Stimulated activated CD8-positive, alpha-beta memory T cell treated with anti-CD3 and anti-CD28 coated beads, Interleukin-4, amount 100 ng/mL, for 1 hour (primary cell): ENCODE measurements at places on chromosomes 4 and X.

DNA sequence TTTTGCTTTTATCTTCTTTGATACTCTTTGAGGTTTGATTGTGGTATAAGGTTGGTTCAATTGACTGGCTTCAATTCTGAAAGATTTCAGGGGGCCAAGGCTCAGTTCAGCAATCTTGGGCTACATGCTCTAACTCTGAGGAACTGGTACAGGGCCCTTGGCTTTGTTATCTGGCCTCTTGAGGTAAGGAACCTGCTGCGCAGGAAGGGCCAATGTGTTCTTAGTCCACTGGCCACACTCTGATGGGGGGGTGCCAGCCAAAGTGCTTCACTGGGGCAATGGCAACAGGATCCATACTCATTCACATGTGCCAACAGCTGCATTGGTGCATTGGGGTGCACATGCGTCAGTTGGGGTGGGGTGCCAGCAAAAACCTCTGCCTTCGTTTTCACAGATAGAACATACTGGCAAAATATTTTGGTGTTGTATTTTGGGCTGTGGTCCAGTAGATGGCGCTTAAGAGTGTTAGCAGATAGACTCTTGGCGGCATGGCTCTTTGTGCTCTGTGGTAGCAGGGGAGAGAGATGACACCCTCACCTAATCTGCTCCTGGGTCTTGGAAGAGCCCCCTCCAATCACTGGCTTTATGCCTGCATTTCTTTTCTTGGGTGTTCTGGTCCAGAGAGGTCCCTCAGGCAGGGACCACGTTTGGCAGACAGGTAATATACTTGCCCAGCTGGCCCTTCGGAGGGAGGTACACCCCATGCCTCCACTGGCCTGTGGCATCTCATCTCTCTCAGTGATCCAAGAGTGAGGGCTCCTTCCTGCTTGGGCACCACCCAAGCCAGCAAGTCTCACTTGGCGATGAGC, 42.9 kb downstream of the NDST3 start:
- DNase-seq, result no peak

- no peak for DNase-seq
Measured at GRCh38 chrX:94389044-94389443, 715.0 kb downstream of the FAM133A start.

DNA sequence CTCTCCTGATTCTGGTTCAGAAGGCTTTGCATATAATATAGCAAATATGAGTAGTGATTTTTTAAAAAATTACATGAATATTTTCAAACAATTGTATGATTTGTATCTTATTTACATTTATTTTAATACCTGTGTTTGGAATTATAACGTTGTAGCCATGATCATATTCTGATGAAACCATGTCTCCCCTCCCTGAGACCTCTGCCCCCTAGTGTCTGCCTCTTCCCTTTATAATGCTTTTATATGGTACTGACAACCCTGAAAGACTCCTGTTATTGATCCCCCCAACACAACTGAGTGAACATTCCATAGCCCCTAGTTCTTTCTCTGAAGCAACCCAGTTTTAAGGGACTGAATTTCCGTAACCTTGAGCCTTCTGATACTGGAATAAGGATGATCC, 187.4 kb downstream of the SOX3 start:
- no peak for DNase-seq

DNA sequence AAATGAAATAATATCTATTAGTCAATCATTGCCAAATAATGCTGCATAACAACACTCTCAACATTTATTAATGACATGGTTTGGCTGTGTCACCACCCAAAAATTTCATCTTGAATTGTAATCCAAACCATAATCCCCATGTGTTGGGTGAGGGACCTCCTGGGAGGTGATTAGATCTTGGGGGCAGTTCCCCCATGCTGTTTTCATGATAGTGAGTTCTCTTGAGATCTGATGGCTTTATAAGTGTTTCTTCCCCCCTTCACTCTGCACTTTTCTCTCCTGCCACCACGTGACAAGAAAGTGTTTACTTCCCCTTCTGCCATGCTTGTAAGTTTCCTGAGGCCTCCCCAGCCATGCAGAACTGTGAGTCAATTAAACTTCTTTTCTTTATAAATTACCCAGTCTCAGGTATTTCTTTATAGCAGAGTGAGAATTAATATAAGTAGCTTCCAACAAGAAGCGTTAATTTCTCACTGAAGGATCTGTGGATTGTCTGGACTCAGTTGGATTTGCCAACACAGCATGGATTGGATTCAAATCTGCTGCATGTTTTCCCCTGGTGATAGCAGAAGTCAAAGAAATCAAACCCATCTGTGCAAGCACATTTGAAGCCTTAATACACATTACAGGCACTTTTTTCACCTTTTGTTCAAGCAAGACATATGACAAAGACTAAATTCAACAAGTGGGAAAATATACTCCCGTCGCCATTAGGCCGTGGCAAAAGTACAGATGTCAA, 216.6 kb downstream of the PDGFC start:
- DNase-seq, result no peak

DNA sequence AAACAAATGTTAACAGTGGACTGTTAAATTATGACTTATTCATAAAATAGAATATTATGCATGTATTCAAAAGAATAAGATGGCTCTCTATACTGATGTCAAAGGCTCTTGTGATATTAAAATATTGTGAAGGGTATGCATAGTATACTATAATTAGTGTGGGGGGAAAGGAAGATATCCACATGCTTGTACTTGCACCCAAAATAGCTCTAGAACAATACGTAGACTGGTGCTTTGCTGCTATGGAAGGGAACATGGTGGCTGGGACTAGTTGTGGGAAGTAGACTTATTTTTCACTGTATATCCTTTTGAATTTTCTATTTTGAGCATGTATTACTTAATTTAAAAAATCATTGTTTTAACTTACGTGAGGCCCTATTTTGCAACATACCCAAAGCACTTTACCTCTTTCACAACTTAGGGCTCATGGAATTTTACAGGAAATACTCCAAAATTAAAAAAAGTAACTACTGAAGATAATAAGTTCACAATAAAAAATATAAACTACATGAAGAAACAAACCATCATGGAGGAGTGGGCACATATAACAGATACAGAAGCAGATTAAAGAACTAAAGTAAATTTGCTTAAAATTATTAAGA, 7.9 kb downstream of the PGRMC2 start:
- no peak for DNase-seq

DNA sequence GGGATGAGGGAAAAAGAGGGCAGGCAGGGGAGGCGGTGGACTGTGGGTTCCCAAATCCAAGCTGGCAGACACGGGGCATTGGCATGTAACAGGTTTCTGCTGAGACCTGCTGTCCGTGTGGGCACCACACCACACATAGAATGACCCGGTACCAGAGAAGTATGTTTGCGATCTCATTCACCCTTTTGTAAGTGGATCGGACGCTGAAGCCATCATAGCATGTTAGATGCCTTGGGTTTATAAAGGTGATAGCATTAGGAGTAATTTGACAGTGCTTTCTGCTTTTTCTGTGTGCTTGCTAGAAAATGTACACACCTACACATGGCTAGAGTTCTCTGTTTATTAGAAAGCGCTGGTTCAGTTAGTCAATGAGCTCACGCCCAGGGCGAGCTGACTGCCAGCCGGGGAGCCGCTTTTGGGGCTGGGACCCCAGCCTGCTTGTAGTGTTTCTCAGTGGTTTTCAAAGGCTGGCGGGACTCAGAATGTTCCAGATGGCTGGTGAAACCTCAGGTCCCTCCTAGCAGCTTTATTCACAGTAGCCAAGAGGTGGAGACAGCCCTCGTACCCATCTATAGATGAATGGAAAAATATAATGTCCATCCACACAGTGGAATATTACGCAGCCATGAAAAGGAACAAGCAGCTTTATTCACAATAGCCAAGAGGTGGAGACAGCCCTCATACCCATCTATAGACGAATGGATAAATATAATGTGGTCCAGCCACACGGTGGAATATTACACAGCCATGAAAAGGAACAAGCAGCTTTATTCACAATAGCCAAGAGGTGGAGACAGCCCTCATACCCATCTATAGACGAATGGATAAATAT, 579 bp downstream of the IL3RA start:
- no peak for DNase-seq

DNA sequence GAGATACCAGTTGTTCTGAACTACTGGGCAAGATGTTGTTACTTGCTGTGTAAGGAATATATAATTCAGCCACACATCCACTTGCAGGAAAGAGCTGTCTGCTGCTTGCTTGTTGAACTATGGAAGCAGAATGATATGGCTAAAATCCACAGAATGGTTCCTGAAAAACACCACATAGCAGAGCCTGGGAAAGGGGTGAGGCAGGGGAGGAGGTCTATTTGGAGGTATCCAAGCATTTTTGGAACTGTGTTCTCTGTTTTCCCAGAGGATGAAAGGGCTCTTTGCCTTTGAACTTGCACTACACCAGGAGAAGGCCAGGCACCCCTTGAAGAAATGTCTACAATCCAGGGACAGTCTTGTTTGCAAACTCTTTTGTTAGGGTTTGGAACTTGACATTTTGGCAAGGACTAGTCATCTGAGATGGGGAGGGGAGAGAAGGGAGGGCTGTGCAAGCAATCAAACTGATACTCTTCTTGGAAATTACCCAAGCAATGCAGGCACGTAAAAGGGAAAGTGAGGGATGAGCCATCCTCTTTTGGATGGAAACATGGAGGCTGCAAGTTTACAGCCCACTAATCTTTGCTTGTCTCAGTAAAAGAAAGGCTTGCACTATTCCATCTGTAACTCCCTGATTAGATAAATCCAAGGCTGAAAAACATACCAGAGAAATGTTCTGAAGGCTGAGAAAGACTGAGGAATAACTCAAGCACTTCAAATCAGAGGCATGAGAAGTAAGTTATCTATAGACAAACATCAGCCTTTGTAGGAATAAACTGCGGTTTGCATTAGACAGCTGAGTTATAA, 141.0 kb downstream of the TSPAN5 start:
- DNase-seq, result no peak

- no peak for DNase-seq
Measured at GRCh38 chr4:52010986-52011385, 9.2 kb downstream of the LRRC66 start.

GRCh38 chr4:165539801-165540200, 161.0 kb downstream of the CPE start:
- no peak for DNase-seq

- DNase-seq, result no peak
Measured at GRCh38 chr4:99447079-99447478, 11.9 kb upstream of the ADH7 start.

DNA sequence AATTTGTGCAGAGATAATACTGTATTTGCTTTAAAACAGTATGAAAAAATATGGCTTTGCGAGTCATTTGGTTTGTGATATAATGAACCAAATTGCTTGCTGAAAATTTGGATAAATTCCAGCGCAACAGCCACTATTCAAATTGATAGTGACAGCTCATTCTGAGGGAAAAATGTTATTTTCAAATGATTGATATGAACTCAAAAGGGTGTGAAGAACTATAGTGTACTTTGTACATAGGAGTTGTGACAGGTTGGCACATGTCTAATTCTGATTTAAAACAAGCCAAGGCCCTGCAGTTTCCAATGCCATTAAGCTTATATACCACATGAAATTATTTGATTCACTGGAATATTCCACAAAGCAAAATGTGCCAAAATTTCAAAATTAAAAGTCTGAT, 1628.9 kb upstream of the AGA start:
- DNase-seq, result no peak

DNA sequence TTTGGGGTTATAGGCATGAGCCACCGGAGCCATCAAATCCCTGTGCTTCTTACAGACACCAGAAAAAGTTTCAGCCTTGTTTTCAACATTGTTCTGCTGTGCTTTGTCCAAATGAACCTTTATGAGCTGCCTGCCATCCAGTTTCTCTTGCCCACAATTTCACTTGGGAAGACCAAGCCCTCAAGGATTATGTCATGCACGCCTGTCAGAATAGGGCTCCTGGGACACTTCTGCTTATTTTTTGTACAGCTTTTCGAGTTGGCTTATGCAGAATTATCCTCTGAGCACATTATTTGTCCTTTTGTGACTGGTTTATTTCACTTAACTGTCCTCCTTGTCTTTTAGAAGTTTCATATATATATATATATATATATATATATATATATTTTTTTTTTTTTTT, 16.2 kb downstream of the UBE2K start:
- DNase-seq, result no peak

GRCh38 chr4:105707782-105708180, 708 bp downstream of the INTS12 start:
- DNase-seq, result no peak

- DNase-seq, result no peak
Measured at GRCh38 chrX:9148615-9149399, 114.9 kb upstream of the FAM9B start.

GRCh38 chr4:76459291-76459723, 24.3 kb downstream of the SHROOM3 start:
- DNase-seq, result no peak

GRCh38 chrX:154712781-154713740, 37.8 kb downstream of the GAB3 start:
- DNase-seq, result no peak

GRCh38 chrX:80578517-80579105, 158.4 kb downstream of the TENT5D start:
- DNase-seq, result no peak

DNA sequence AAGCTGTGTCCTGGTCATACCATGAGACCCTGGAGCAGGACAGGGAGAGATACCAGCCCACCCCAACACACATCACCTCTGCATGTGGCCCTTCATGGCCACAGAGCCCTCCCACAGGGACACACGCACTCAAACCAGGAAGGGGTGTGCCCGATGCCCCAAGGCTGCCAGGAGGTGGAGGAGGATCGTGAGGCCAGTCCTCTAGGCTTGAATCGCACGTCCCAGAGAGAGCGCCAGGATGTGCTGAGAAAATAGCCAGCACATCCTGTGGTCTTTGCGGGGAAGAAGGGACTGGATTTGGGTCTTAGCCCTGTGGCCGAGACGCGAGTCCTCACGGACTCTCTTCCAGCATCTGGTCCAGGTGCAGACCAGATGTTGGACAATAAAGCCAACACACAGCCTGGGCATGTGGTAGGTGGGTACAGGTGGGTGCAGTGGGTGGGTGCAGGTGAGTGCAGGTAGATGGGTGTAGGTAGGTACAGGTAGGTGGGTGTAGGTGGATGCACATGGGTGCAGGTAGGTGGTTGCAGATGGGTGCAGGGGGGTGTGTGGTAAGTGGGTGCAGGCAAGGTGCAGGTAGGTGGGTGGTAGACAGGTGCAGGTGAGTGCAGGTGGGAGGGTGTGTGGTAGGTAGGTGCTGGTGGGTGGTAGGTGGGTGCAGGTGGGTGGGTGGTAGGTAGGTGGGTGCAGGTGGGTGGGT, 94.3 kb upstream of the AFAP1 start:
- no peak for DNase-seq

GRCh38 chr4:134740290-134740689, 538.7 kb upstream of the PABPC4L start:
- DNase-seq, result no peak

GRCh38 chrX:124393238-124393637, 46.9 kb downstream of the SH2D1A start:
- no peak for DNase-seq

DNA sequence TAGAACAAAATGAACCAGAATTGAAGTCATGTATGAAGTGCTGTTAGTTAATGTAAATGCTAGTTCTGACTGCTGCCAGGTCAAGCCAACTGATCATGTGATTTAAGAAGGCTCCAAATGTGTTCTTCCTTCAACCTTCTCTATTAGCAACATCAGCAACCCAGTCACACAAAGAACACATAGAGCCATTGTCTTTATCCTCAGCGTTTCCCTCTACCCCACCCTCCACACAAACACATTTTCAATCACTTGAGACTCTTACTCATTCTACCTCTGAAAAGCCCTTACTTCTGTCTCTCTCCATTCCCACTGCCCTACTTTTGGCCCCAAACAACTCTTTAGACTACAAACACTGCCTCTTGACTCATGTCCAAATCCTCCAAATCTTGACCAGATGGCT, 89.7 kb upstream of the KDR start:
- no peak for DNase-seq
